ENCODE measurements at places on chromosomes 1 and 21. TPM values are rescaled to one million over a fixed set of nuclear protein-coding genes. Genes with fewer than 3 reads are reported as not detected.

- no peak for DNase-seq
Measured at GRCh38 chr1:108722292-108722691, 9.6 kb downstream of the FNDC7 start.

TDRD5 gene
- total RNA-seq = 1.0 TPM

- no peak for DNase-seq
Measured at GRCh38 chr1:37752213-37752582, 12.7 kb downstream of the EPHA10 start.

DNA sequence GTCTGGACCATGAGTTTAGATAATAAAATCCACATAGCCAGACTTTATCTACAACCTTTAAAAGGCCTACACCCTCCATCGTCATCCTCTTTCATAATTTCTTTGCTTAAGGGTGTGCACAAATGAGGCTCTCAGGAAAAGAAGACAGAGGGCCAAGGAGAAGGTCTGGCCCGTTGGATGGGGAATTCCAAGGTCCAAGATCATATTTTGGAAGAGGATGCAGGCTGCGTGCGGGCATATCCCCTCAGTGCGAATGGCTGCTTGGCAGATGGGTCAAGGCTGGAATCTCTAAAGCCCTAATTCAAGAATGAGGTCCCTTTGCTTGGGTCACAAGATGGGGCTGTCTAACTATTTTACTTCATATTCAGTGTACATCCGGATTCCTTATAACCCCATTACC is 782.2 kb upstream of the NCAM2 start:
- no peak for DNase-seq
